ENCODE measurements at places on chromosomes 7 and 10. TPM values are rescaled to one million over a fixed set of nuclear protein-coding genes. Genes with fewer than 3 reads are reported as not detected.
A peak's percentile ranks its signal among the peaks of the same experiment; 100 is the strongest.

GRCh38 chr7:155879592-155879991, 67.3 kb upstream of the SHH start:
- no peak overlapping the region for H3K27ac ChIP-seq
- no peaks in the 10 kb centered on the region for H3K4me1 ChIP-seq
- no peak overlapping the region for H3K4me3 ChIP-seq
- no peaks in the 10 kb centered on the region for H3K36me3 ChIP-seq
- no peak for DNase-seq
- no peaks in the 10 kb centered on the region for H3K27me3 ChIP-seq

- no peaks in the 10 kb centered on the region for H3K36me3 ChIP-seq
- H3K27ac ChIP-seq = no peak overlapping the region
- no peak overlapping the region for H3K4me3 ChIP-seq
Measured at GRCh38 chr10:15744217-15744865, 24.6 kb upstream of the ITGA8 start.

DNA sequence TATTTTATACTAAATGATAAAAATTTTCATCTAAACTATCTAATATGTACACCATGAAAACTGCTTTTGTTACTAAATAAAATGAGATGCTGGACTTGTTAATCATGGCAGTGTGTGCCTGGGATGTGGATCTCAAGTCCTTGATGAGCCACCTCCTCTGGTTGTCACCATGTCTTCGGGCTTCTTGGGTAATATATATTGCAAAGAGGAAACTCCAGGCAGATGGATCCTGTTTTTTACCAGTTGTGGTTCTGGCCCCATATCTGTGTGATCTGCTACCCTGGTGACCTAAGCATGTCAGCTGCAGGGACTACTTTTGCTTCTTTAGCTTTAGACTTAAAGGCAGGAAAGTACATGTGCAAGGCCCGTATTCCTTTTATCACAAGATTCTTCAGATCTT, 46.2 kb downstream of the TMEM60 start:
- no peak for DNase-seq
- H3K27ac ChIP-seq = no peak overlapping the region
- H3K36me3 ChIP-seq = peaks cover 17% of the 10 kb centered on the region
- peaks cover 57% of the 10 kb centered on the region for H3K4me1 ChIP-seq
- H3K27me3 ChIP-seq = no peaks in the 10 kb centered on the region

DNA sequence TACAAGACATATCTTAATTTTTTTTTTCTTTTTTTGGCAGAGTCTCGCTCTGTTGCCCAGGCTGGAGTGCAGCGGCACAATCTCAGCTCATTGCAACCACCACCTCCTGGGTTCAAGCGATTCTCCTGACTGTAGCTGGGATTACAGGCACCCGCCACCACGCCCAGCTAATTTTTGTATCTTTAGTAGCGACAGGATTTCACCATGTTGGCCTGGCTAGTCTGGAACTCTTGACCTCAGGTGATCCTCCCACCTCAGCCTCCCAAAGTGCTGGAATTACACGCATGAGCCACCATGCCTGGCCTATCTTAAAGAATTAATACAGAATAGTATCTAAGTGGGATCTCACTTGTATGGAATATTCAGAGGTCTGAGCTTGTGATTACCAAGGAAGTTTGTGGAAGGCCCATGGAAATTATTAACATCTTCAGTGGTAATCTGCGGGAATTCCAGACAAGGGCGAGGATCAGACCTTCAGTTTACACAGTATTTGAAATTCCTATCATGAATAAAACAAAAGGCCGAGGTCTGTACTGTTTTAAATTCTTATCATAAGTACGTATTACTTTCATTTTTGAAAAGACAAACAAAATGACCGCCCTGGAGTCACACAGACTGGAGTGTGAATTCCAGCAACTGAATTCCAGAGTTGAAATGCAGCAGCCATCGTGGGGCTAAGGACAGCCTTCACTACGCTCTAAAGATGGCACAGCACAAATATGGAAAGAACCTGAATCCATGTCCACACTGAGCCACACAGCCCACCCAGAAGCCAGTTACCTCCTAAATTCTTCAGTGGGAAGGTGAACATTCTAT, 16.7 kb downstream of the GPRIN2 start:
- H3K27me3 ChIP-seq = peaks cover 34% of the 10 kb centered on the region
- H3K4me1 ChIP-seq = peaks cover 49% of the 10 kb centered on the region
- DNase-seq = peak; percentile 48
- no peak overlapping the region for H3K4me3 ChIP-seq
- H3K27ac ChIP-seq = peak overlapping the region; percentile 83

DNA sequence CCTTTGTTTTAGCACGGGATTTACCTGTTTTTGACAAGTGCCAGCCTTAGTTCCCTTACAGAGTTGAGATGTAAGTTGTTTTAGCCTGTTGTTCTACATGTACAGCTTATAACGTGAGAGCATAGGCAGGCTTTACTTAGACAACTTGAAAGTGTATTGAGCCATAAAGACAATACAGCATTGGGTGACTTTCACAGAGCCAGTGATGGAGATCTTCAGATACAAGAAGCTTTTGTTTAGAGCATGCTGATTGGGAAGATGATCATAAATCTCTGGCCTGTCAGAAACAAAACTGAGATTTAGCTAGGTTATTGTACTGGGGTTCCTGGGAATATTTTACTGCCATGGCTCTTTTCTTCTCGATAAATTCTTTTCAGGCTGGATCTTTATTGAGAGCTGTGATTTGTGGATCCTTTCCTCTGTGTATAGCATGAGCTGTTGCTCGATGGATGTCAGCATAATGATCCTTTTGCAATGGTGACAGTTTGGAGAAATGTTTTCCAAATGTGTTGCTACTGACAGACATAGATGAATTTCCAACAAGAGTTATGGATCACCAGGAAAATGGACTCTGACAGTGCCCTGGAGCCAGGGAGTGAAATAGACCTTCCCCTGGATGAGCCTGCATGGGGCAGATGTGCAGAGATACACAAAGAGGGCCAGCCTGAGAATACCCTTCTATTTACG, 30.2 kb downstream of the LHFPL3 start:
- H3K4me1 ChIP-seq = no peaks in the 10 kb centered on the region

GRCh38 chr7:100584054-100584682, 1.8 kb downstream of the LRCH4 start:
- DNase-seq = peak; percentile 71
- H3K4me1 ChIP-seq = peaks cover 54% of the 10 kb centered on the region
- H3K4me3 ChIP-seq = peak overlapping the region; percentile 97
- peaks cover 34% of the 10 kb centered on the region for H3K36me3 ChIP-seq

GRCh38 chr10:126185676-126186447, 202.4 kb downstream of the ADAM12 start:
- H3K4me3 ChIP-seq = no peak overlapping the region
- H3K27me3 ChIP-seq = peaks cover 17% of the 10 kb centered on the region
- DNase-seq = no peak
- no peaks in the 10 kb centered on the region for H3K4me1 ChIP-seq

DNA sequence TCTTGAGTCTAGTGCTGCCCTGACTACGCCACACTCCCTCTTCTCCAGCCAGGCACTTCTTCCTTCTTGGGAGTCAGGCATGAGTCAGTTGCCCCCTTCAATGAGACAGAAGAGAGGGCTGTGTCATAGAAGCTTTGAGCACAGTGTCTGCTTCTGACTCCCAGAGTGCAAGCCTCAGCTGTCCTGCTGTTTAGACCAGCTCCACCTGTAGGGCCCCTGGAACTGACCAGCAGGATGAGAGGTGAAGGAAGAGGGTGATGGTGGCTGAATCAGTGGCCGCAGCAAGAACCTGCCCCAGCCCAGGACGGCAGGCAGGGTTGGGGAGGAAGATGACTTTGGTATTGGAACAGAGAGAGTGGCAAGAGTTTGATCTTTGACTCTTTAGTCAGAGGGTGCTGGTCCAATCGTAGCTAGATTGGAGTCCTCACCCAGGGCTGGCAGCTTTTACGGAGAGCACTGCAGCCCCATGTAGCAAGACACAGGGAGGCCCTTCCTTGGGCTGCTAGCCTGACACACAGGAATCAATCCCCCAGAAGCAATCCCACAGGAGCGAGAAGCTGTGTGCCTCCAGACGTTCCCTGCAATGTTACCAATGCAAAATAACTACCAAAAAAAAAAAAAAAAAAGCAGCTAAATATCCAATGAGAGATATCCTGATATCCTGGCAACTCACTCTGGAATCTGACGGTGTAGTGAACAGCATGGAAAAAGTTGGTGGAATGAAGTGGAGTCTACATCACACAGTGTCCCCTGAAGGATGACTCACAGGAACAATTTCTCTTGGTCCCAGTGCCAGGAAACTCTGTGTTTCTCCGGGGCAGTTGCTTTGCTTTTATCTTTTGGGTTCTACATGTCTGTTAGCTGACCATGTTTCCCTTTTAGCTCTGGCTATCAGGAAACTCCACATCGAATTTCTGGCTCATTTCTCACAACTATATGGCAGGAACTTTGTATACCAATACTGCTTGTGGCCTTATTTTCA, 6.9 kb downstream of the C10orf62 start:
- peaks cover 17% of the 10 kb centered on the region for H3K4me1 ChIP-seq
- no peaks in the 10 kb centered on the region for H3K27me3 ChIP-seq
- peak; percentile 48 for DNase-seq

- peaks cover 87% of the 10 kb centered on the region for H3K36me3 ChIP-seq
- no peaks in the 10 kb centered on the region for H3K27me3 ChIP-seq
- no peak overlapping the region for H3K4me3 ChIP-seq
- no peak overlapping the region for H3K27ac ChIP-seq
- no peak for DNase-seq
Measured at GRCh38 chr7:75048435-75049379, 24.9 kb downstream of the RCC1L start.

- H3K4me3 ChIP-seq = peak within 1 kb of the TSS; percentile 86
- H3K27me3 ChIP-seq = no peaks in the 10 kb centered on the region
- peak within 1 kb of the TSS; percentile 96 for H3K27ac ChIP-seq
- H3K4me1 ChIP-seq = peaks cover 21% of the 10 kb centered on the region
- DNase-seq = peak; percentile 63
Measured at GRCh38 chr7:116953372-116953905, at the start of gene ST7. TSS of gene ST7 (plus strand) at chr7:116953501. CDS start at chr7:116953541, 40 bp downstream.

- H3K27ac ChIP-seq = peak overlapping the region; percentile 97
- peak; percentile 59 for DNase-seq
- no peaks in the 10 kb centered on the region for H3K36me3 ChIP-seq
- H3K4me1 ChIP-seq = peaks cover 68% of the 10 kb centered on the region
Measured at GRCh38 chr10:110212119-110213006, 5.0 kb downstream of the MXI1 start.

GRCh38 chr10:8543361-8544056, 489.0 kb downstream of the GATA3 start:
- H3K4me3 ChIP-seq = no peak overlapping the region
- H3K36me3 ChIP-seq = no peaks in the 10 kb centered on the region
- H3K4me1 ChIP-seq = no peaks in the 10 kb centered on the region
- H3K27me3 ChIP-seq = no peaks in the 10 kb centered on the region
- DNase-seq = peak; percentile 63
- H3K27ac ChIP-seq = no peak overlapping the region

- no peak overlapping the region for H3K27ac ChIP-seq
- no peaks in the 10 kb centered on the region for H3K36me3 ChIP-seq
- no peaks in the 10 kb centered on the region for H3K27me3 ChIP-seq
- no peak overlapping the region for H3K4me3 ChIP-seq
Measured at GRCh38 chr7:22569586-22570321, 69.8 kb upstream of the STEAP1B start.

The CPA2 gene
- 17.1 TPM for total RNA-seq

The EPDR1 gene
- 11.7 TPM for total RNA-seq

The ACBD7 gene
- total RNA-seq = 2.2 TPM

The SLK gene
- 92.6 TPM for total RNA-seq

The NUTM2A gene
- total RNA-seq = 0.45 TPM

The ERLIN1 gene
- total RNA-seq = 9.8 TPM

The MYO3A gene
- total RNA-seq = 0.45 TPM

The SLC26A3 gene
- not detected for total RNA-seq

The TMEM106B gene
- total RNA-seq = 5.8 TPM

The UCN3 gene
- total RNA-seq = not detected

The LRRC27 gene
- total RNA-seq = 14.7 TPM

The MYH16 gene
- not detected for total RNA-seq
